MG63 (cell line): ENCODE measurements at places on chromosomes 4 and X. TPM values are rescaled to one million over a fixed set of nuclear protein-coding genes. Genes with fewer than 3 reads are reported as not detected.

Gene CENPVL2
- not detected in 2 replicates for total RNA-seq

Gene UBE2K
- 7.9 and 11.7 TPM in 2 replicates for total RNA-seq

Gene MAGED4
- 0.36 and 16.8 TPM in 2 replicates for total RNA-seq

Gene FNIP2
- total RNA-seq, result 7.7 and 11.1 TPM in 2 replicates

Gene DRD5
- not detected in 2 replicates for total RNA-seq

Gene PDGFC
- 28.4 and 30.3 TPM in 2 replicates for total RNA-seq

Gene USP17L26
- total RNA-seq, result not detected in 2 replicates

Gene CSN1S1
- total RNA-seq, result not detected in 2 replicates

Gene MYOZ2
- total RNA-seq, result not detected in 2 replicates

Gene GNRHR
- not detected in 2 replicates for total RNA-seq

Gene ZNF330
- 18.5 and 24.0 TPM in 2 replicates for total RNA-seq

Gene ZDHHC15
- not detected in 2 replicates for total RNA-seq
